NCI-H526 (cell line): ENCODE measurements at places on chromosomes 4 and X.

GRCh38 chrX:50430917-50431575, 39.6 kb downstream of the DGKK start:
- no peak for DNase-seq

DNA sequence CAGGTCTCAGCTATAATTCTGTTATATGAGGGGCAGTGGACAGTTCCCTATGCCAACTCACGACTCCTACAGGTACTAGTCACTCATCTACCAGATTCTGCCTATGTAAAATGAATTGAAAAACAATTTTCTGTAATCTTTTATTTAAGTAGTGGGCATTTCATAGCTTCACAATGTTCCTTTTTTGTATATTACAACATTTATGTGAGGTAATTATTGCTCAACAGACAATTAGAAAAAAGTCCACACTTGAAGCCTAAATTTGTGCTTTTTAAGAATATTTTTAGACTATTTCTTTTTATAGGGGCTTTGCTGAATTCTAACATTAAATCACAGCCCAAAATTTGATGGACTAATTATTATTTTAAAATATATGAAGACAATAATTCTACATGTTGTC, 20.4 kb downstream of the EREG start:
- DNase-seq, result no peak

DNA sequence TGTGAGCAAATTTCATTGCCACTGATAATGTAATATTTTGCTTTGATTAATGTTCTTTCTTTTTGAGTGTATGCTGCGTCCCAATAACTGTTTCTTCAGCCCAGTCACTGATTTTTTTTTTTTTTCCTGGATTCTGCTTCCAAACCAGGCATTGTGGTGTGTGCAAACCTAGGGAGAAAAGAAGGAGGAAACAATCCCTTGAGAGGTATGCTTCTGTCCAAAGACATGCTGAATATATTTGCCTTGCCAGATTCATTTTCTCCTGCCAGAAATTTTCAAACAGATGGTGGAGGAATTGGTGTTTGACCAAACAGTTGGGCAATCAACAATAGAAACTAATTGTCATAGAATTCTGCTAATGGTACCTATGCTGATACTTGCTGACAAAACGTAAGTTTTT, 753.6 kb downstream of the RPA4 start:
- no peak for DNase-seq

DNA sequence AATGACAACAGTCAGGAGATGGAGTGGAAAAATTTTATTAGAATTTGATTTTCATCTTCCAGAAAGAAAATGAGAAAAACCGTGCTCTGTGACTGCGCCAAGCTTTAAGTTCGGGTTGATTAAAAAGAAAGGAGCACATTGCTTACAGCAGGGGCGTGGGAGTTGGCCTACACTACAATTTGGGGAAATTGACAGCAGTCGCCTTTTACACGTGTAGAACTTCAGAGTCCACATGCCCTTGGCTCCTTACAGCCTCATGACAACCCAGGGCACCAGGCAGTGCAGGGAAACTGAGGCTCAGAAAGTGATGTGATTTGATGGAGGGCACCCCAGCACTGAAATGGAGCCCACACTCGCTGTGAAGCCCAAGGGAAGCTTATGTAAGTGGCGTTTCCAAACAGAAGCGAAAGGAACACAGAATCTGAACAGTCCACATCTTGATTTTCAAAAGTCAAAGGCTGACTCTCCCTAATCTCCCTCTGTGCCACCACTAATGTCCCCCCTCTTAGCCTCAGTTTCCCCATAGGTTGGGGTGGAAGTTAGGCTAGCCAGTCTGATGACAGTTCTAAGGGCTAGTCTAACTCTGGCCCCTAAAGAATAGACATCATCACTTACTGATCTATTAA, 5.5 kb downstream of the PPP2R2C start:
- DNase-seq, result no peak

DNA sequence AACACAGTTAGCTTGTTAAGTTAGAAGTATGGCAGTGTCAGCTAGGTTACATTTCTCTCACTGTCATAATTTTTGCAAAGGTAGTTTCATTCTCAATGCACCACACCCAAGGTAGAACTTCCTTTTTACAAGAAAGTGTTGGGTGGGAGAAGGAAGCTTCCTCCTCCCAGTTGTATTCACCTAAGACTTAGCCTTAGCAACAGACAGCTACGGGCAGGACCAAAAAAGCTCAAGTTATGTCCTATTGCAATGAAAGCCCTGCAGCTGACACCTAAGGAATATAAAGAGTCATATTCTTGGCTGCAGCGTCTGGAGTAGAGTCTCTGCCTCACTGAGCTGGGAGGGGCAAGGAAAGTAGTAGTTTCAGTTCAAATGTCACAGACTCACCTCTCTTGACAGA, 25.1 kb upstream of the PRDM8 start:
- no peak for DNase-seq

GRCh38 chr4:1297023-1297395, 7.3 kb downstream of the MAEA start:
- DNase-seq, result no peak

- DNase-seq, result peak; percentile 97
Observed at GRCh38 chrX:119852382-119853353, at the start of gene UPF3B. UPF3B (minus strand) TSS chrX:119852963; CDS start chrX:119852928, 35 bp downstream.

DNA sequence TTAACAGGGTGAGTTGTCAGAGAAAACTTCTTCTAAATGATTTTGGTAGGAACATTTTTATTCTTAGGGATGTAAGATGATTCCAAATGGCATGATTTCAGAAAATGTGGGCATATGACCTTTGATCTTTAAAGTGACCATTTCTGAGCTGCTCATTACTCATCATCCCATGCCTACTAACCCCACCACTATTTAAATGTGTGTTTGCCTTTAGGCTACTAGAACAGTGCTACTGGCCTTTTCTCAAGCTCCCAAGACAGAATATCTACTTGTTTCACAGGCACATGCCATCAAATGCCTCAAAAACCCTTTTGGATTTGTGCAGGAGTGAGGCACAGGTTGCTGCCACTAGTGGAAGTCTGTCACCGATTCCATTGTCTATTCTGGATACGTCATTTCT, 428.2 kb downstream of the ADAM29 start:
- no peak for DNase-seq

- no peak for DNase-seq
Observed at GRCh38 chr4:106717091-106717490, 319.0 kb downstream of the DKK2 start.

DNA sequence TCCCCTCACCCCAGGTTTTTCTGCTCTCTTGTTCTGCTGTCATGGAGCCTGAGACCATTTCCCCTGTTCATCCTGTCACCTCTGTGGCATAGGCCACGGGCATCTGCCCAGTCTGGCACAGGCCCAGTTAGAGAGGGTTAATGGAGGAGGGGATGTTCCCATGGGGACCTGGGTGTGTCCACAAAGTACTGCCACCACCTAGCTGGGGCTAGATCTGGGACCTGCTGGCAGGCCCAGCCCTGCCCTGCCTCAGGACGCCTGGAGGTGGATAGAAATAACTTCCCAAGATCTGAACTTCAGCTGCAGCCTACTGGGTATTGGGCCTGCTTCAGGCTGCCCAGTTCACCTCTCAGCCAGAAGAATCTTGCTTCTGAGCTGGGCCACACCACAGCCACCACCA, 13.5 kb downstream of the EFNB1 start:
- DNase-seq, result no peak

DNA sequence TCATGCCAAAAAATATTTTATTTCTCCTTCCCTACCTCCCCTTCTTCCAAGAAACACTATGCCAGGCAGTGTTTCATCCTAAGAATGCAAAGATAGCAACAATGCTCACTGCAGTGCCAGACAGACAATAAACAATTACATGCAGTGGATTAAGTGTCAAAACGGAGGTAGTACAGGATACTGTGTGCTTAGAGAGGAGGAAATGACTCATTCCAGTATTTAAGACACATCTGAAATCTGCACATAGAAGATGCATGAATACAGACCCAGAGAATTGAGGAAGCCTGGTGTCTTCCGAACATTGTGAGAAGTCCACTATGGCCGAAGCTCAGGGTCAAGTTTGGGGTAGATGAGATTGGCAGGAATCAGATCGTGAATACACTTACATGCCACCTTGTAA, 326.4 kb downstream of the PPP3CA start:
- no peak for DNase-seq

DNA sequence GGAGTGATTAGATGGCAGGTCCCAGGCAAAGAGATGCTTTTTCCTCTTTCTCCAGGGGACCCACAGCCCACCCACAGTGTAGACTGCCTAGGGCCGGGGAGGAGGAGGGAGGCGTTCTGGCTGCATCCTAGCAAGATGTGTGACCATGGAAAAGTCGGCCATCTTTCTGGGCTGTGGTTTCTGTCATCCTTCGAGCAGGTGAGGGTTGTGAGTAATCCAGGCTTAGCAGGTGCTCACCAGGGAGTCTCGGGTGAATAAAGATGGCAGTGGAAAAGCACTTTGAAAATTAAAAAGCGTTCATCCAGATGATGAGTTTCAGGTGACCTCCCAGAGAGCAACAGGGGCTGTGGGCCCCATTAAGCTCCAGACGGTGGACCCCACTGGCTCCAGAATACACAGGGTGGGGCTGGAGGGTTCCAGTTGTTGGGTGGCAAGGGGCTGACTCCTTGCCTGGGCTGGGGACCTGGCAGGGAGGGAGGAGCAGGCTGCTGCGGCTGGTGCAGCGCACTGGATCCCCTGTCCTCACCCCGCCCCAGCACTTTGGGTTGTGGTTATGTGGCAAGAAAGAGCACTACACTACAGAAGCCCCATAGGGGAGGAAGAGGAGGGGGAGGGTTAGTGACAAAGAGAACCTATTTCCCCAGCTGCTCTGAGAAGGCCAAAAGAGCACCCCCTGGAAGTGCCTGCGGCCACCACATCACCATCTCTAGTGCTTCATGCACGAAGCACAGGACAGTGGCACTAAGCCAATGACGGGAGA, 23.7 kb downstream of the ELF4 start:
- DNase-seq, result no peak

DNA sequence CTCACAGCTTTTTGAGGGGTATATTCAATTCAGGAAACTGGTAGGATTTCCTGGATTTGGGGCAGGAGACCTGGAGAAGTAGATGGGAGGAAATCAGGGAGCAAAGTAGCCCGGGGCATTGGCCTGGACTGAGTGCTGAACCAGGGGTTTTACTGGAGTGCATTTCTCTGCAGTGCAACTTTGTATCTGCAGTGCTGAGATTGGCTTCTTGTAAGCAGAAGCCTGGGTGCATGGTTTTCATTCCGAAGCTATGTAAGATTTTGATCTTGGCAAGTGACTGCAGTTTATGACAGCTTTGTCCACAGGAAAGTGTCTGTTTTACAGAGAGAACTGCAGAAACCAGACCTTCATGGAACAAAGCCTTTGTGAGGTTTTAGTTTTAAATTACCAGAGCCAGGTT, 158.3 kb downstream of the SPCS3 start:
- no peak for DNase-seq

DNA sequence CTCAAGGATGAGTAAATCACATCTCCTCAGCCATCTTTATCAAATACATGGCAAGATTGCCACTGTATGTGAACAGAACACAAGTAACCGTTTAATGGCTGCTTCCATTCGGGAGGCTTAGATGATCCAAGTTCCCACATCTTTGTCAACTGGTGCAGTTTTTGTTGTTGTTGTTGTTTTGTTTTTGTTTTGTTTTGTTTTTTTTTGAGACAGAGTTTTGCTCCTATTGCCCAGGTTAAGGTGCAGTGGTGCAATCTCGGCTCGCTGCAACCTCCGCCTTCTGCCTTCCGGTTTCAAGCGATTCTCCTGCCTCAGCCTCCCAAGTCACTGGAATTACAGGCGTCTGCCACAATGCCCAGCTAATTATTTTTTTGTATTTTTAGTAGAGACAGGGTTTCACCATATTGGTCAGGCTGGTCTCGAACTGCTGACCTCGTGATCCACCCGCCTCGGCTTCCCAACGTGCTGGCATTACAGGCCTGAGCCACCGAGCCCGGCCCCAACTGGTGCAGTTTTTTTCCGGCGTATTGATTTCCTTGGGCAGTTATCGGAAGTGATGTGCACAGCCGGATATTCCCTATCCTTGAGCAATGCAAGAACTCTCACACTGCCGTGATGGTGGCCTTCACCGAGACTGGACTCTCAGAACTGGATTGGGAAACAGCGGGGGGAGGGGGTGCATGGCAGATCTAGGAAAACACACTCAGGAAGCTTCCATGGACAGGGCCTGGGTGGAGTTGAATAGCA, 29.2 kb upstream of the TRIM2 start:
- DNase-seq, result no peak

- DNase-seq, result no peak
Observed at GRCh38 chr4:61385256-61385655, 185.1 kb downstream of the ADGRL3 start.

- no peak for DNase-seq
Observed at GRCh38 chr4:147085781-147086180, 140.1 kb upstream of the TTC29 start.
